Effector CD4-positive, alpha-beta T cell (primary cell): ENCODE measurements at places on chromosomes 6 and 20.

GRCh38 chr6:168160506-168161370 lies 81.7 kb upstream of the FRMD1 start:
- DNase-seq: no peak

DNA sequence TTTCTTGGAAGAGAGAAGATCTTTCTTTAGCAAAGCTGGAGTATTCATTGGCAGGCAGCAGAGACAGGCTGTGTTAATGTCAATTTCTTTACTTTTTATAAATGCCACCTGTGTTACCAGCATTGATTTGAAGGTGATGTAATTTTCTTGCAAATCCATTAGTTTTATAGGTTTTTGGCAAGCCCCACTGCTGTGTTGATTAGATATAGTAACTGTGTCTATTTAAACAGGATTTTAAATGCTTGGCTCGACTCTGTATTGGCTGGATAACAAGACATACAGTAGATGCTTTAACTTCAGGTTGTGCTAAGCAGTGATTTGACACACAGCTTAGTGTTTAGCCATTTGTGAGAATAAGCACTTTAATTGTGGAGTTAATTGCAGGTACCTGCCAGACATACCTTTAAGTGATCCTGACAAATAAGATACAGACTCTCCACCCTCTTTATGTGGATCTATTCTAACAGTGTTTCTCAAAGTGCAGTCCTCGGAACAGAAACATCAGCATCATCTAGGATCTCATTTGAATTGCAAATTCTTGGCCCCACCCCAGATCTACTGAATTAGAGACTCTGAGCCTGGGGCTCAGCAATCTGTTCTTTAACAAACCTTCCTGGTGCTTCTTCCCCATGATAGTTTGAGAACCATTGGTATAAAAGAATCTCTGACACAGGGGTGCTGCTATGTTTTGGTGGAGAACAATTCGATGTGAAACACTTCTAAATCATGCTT lies 397.5 kb downstream of the HDGFL1 start:
- DNase-seq: no peak

DNA sequence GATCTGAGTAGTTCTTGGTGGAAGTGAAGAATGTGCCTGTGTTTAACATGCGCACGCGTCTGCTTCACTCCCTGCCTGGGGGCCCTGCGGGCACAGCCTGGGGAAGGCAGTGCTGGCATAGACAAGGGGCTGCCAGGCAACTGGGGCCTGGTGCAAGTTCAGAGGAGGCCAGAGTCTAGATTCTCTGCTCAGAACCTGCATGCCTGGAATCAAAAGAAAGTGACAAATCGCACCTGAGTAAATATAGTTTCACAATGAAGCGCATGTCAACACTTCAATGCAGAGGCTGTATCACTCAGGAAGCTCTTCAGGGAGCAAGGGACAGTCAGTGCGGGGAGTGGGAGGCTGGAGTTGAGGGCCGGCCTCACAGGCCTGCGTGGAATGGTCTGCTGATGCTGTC lies 24.2 kb upstream of the PPP1R14C start:
- DNase-seq: no peak

DNA sequence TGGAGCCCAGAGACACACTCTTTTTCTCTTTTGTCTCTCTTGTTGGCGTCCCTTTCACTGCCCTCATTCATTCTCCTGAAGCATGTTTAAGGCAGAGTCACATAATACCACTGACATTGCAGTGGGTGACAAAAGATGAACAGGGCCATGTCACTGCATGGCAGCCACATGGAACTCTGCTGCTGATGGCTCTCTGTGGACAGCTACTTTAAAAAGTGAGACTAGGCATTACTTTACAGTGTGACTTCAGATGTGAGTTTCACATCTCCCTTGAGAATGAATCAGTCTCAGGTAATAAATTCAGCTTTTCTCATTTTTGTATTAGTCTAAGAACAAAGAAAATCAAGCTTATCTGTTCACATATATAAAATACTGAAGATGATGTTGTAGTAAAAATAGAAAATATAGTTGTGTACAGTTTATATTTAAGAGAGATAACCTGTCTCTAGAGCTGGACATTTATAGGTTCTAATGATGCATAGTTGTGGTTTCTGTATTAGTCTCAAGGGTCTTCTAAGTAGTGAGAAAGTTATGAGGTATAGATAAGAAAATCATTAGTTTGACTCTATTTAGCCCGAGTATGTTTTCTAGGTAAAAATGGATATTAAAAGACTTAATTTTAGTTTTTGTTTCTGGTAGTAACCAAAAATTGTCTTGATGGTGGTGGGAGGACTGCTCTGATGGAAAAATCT lies 6.1 kb downstream of the MRS2 start:
- DNase-seq: no peak

GRCh38 chr6:89604653-89605052 lies 33.9 kb downstream of the LYRM2 start:
- DNase-seq: no peak

- no peak for DNase-seq
Measured at GRCh38 chr6:72580281-72580940, 41.5 kb upstream of the KCNQ5 start.

- no peak for DNase-seq
Measured at GRCh38 chr6:144896289-144896688, 611.2 kb downstream of the UTRN start.

- no peak for DNase-seq
Measured at GRCh38 chr6:154458565-154459470, 51.7 kb downstream of the CNKSR3 start.

DNA sequence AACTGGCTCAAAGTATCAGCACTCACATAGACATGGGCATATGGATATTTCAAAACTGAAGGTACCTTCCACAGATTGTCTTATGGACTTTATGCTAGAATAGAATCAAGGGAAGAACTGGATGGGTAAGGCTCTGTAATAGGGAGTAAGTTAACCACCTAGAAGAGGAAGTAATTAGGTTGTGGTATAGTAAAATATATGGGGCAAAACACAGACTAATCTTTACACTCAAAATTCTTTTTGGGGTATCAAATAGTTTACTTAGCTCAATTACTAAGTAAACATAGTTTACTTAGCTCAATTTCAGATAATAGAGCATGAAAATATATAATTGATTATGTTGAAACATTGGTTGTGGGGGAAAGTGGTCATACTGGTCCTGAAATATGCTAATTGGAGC lies 94.2 kb upstream of the ATXN1 start:
- no peak for DNase-seq

- no peak for DNase-seq
Measured at GRCh38 chr6:84685983-84686584, 78.3 kb downstream of the TBX18 start.

DNA sequence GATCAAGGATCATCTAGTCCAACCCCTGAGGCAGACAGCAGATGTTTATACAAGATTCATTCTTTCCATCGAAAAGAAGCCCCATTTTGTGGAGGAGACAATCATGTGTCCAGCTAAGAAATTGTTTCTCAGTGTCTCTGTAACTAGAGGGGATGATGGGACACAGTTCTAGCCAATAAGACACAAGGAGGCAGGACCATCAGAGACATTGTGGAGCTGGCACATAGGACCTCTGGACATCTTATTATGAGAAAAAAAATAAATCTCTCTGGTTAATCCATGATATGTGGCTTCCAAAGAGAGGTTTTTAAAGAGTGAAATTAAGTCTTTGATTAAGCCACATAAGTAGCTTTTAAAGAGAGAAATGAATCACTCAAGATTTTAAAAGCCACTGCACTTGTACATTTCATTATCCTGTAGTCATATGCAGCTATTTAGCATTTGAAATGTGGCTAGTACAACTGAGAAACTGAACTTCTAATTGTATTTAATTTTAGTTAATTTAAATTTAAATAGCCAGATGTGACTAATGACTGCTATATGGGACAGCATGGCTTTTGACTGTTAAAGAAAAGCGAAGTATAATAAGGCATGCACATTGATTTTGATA lies 176.8 kb downstream of the TASP1 start:
- no peak for DNase-seq

- DNase-seq: no peak
Measured at GRCh38 chr6:87944541-87944954, 103.1 kb upstream of the SPACA1 start.

- DNase-seq: no peak
Measured at GRCh38 chr20:8208226-8208625, 76.2 kb downstream of the PLCB1 start.

- no peak for DNase-seq
Measured at GRCh38 chr6:16496991-16497801, 258.8 kb downstream of the GMPR start.

DNA sequence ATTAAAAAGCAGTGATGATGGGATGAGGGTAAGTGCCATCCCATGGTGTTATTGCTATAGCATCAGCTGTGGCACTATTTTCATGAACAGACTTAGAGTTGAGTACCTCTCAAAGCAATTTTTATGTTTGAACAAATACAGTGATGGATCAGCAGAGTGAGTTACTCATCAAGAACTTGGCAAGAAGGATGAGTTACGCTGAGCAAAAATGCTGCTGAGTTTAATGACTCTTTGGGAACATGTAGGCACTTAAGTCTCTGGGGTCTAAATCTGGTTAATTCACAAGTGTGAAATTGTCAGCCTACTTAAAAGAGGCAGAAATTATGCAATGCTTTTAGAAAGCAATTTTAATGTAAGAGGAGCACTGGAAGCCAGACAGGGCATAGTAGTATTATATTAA lies 78.5 kb upstream of the AHI1 start:
- no peak for DNase-seq

DNA sequence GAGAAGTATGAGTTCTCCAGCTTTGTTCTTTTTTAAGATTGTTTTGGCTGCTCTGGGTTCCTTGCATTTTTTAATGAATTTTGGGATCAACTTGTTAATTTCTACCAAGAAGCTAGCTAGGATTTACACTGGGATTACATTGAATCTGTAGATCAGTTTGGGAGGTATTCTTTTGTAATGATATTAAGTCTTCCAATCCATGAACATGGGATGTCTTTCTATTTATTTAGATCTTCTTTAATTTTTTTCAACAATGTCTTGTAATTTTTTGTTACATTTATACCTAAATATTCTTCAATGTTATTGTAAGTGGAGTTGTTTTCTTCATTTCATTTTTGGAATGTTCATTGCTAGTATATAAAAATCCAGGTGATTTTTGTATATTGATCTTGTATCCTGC lies 12.5 kb downstream of the PRIM2 start:
- DNase-seq: no peak

DNA sequence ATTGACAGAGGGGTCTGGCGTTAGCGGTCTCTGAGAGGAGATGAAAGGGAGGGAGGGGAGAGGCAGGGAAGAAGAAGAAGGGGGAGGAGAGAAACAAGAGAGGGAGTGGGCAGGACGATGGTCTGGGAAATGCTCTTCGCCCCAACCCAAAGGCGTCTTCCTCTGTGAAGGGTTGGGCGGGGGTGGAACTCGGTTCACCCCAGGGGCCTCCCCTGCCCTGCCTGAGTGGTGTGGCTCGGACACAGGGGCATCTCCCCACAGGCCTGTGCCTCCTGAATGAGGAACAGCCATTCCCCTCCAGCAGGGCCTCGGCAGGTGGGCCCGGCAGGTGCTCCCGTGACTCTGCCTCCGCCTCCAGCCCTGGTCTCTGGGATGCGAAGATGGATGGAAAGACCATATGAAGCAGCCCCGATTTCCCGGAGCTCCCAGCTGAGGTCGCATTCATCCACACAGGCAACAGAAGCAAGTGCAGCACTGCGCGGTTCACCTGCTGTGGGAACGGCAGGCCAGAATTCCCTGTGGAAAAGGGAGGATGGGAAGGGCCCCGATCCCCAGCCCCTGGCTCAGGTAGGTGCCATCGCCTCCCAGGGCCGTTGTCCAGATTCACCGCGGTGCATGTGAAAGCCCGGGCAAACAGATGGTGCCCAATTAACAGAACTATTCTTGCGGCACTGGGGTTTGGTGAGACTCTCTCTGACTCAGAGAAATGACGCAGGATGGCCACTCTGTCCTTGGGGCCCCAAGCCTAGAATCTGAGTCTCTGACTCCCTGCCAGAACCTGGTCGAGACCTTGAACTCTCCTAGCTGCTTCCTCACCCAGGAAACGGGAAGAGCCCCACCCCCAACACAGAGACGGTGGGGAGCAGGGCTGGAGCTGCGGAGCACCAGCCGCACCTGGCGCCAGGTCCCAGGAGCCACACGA lies 29.4 kb upstream of the RPS6KA2 start:
- no peak for DNase-seq

DNA sequence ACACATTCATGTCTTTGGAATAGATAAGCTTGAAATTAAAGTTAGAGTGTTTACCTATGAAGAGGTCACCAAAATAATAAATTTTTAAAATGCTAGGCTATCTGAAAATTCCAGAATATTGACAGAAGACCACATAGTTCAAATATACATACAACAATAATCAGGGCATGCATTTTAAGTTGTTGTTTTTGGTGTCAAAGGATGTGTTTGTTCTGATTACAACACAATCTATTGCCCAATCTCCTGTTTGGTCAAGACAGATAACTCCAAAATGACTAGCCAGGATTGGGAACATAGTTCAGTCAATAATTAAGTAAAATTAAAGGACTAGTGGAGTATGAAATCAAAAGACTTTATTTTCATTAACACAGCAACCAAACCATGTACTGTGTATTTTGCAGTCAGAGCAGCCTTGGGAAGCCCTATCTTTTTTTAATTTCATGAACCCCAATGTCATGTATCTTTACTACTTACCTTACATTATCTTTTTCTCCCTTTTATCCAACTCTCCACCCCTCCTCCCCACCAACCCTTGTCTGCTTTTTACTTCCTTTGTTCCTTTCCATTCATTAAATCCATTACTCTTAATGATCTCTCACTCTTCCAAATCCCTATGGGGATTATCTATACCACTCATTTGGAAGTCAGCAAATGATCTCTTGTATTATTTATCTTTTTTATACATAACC lies 111.2 kb downstream of the CDK19 start:
- DNase-seq: no peak

DNA sequence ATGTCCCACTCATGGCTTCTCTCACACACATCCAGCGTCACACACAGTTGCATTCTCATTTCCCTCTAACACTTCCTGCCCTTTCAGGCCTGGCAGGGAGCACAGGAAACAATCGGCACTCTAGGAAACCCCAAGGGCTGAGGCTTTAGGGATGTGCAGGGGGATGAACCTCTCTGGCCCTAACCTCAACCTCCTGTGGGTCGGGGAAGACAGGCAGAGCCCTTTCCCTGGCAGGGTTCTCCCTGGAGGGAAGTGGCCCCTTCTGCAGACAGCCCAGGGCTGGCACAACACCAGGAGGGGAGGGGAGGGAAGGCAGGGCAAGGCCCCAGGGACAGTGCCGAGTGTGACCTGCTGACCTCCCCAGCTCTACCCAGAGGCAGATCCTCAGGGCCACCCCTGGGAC lies 2.7 kb downstream of the TEAD3 start:
- DNase-seq: no peak

- DNase-seq: no peak
Measured at GRCh38 chr20:23050847-23051627, 1.6 kb upstream of the THBD start.

- DNase-seq: no peak
Measured at GRCh38 chr6:11632795-11633511, 95.4 kb downstream of the TMEM170B start.

- DNase-seq: no peak
Measured at GRCh38 chr6:68182386-68182785, 452.7 kb upstream of the ADGRB3 start.

- DNase-seq: no peak
Measured at GRCh38 chr6:142934106-142934505, 10.9 kb downstream of the HIVEP2 start.
